NCI-H526 (cell line): ENCODE measurements at places on chromosomes 5 and 9.
A peak's percentile ranks its signal among the peaks of the same experiment; 100 is the strongest.

- no peak for DNase-seq
These were observed 12.2 kb upstream of the HMGCR start for GRCh38 chr5:75324791-75325190.

DNA sequence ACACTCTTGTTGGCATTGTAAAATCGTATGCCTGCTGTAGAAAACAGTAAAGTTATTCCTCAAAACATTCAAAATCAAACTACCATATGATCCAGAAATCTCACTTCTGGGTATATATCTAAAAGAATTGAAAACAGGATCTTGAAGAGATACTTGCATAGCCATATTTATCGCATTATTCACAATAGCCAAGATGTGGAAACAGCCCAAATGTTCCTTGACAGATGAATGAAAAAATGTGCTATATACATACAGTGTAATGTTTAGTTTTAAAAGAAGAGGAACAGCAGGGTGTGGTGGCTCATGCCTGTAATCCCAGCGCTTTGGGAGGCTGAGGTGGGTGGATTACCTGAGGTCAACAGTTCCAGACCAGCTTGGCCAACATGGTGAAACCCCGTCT is 234.1 kb upstream of the DAB2 start:
- no peak for DNase-seq

DNA sequence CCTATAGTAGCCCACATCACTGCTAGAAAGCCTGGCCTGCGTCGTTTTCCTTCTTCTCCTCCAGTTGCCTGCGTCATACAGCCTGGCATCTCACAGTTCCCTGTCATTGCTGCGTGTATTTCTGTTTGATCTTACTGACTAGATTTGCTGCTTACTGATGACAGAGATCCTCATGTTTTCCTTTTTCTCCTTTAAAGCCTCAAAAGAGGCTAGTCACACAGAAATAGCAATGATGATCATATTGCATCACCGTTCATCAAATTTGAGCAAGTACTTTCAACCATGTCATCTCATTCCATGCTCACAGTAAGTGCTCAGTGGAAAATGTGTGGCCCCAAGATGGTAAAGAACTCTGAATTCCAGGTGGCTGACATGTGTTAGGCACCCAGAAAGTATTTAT is 76.8 kb downstream of the MVB12B start:
- DNase-seq = no peak

DNA sequence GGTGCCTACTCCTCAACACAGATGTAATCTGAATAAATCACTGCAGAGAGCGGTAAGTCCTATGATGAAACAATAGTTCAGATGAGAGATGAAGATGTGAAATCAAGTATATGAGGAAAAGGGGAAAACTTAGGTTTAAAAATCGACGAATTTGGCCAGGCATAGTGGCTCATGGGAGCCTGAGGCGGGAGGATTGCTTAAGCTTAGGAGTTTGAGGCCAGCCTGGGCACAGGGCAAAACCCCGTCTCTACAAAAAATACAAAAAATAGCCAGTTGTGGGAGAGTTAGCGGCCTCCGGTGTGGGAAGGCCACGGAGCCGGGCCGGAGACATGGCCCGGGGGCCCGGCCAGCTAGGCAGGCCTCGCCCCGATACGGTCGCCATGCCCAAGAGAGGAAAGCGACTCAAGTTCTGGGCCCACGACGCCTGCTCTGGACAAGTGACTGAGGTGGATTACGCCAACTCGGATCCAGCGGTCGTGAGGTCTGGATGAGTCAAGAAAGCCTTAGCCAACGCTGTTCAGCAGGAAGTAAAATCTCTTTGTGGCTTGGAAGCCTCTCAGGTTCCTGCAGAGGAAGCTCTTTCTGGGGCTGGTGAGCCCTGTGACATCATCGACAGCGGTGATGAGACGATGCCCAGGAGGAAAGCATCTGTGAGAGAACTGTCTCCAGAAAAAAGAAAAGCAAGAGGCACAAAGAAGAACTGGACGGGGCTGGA is 62.8 kb upstream of the SUB1 start:
- no peak for DNase-seq

GRCh38 chr9:136589766-136590763 is 44.2 kb upstream of the NOTCH1 start:
- no peak for DNase-seq

- DNase-seq = peak; percentile 7
These were observed 169.0 kb upstream of the PANK3 start for GRCh38 chr5:168747987-168748777.

DNA sequence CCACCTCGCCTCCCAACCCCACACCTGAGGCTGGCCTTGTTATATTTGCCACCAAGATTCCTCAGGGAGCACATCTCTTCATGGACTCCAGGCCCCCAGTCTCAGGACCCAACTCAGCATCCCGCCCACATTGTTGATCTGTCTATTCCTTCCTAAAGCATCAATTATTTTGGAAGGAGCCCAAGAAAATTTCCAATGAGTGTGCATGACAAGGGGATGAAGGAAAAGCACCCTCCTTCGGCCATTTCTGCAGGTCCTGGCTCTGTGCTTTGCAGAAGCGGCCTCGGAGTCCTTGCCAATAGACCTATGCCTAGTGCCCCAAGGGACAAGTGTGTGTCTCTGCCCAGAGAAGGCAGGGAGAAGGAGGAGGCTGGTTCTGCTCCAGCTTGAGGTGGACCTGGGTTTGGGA is 273.2 kb downstream of the GADD45G start:
- DNase-seq = no peak

DNA sequence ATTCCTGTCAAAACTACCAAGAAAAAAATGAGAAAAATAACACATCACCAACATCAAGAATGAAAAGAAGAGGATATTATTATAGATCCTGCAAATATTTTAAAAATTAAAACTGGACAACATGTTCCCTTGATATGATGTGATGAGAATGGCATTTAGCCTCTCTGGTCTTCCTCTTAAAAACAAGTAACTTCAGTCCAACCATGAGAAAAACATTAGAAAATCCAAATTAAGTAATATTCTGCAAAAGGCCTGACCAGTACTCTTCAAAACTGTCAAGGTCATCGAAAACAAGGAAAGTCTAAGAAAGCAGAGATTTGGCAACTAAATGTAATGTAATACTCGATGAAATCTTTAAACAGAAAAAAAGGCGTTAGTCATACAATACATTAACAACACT is 167.1 kb upstream of the SNX2 start:
- no peak for DNase-seq

DNA sequence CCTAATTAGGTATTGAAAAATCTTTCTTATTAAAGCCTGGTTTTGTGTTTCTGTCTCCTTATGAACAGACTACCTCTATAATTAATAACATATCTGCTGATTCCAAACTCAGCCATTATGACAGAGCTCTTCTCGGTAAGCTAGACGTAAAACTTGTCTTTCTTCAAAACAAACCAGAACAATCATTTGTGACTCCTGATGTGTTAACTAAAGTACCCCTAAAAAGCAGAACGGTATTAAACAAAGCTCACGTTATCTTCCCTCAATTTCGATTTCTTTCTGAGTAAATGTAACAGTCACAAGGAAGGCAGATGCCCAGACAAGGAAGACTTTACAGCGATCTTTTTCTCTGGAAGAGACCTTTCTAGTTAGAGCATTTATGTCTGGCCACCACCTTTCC is 1.8 kb downstream of the SEMA5A start:
- no peak for DNase-seq

- DNase-seq = no peak
These were observed 115.3 kb upstream of the IRX2 start for GRCh38 chr5:2866662-2867372.

GRCh38 chr5:178341091-178341850 is 108.7 kb upstream of the PHYKPL start:
- no peak for DNase-seq

- DNase-seq = no peak
These were observed 31.5 kb downstream of the VAV2 start for GRCh38 chr9:133960568-133961129.

GRCh38 chr5:131795879-131796792 is 681 bp downstream of the FNIP1 start:
- peak; percentile 64 for DNase-seq

GRCh38 chr5:125891061-125891725 is 532.0 kb upstream of the GRAMD2B start:
- no peak for DNase-seq

- DNase-seq = no peak
These were observed 38.8 kb downstream of the NTNG2 start for GRCh38 chr9:132200706-132201105.

- DNase-seq = peak; percentile 92
These were observed at the start of gene RASA1 for GRCh38 chr5:87267574-87268125. RASA1 (plus strand) TSS chr5:87267883; CDS start chr5:87268452, 569 bp downstream.

DNA sequence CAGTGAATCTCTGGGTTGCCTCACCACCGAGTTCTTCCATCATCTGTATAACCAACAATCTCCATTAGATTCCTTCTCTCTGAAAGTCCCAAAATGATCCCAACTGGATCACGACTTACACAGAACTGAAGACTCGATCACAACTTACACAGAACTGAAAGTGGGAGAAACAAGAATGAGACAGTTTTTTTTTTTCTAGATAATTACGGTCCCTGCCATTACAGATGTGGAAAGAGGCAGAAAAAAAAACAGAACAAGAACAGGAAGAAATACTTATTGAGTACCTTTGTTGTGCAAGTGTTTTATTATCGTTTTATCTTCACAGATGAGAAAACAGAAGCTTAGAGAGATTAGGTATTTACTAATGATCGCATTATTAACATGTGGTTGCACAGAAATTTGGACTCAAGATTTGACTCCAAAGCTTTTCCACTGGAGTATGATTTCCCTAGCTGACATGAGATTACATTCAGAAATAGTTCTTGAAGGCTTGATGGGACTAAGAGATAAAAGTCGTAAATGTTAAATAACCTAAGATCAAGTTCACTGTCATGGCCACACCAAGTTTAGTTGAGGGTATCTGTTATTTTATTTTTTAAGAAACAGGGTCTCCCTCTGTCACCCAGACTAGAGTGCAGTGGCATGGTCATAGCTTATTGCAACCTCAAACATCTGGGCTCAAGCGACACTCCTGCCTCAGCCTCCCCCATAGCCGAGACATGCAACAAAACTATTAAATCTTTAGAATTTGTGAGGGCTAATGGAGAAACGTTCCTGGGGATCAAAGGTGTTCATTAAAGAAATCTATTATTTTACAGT is 8.9 kb downstream of the PLK2 start:
- no peak for DNase-seq

DNA sequence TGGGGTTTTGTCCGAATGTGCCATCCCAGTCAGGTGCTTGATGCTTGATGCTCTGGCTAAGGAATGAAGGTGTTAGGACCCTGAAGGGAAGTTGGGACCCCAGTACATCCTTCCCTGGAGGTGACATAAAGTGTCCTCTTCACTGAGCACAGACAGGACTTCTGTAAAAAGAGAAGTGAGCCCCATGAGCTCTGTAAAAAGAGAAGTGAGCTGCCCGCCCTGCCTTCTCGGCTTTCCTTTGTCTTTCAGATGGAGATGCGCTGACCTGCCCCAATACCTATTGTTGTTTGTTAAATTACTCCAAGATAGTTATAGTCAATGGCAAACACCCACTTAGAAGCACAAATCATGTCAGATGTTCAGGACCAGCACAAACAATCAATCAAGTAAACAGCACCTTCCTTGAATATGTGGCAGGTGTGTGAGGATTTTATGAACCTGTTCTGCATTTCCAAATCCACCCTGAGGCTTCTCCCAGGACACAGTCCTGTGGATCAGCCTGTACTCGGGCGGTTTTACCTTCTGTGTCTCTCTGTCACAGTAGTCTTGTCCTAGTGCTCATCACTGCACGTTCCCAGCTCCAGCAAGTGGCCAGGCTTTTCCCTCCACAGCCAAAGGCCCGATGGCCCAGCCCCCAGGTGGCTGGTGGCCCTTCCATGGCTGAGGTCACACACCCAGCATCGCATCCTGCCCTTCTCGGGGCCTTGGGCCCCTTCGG is 191.4 kb downstream of the MTRR start:
- DNase-seq = peak; percentile 35

- DNase-seq = peak; percentile 10
These were observed 218.8 kb downstream of the DAB2IP start for GRCh38 chr9:121870271-121870670.

GRCh38 chr9:124260769-124261603 is 3.2 kb downstream of the NEK6 start:
- no peak for DNase-seq

DNA sequence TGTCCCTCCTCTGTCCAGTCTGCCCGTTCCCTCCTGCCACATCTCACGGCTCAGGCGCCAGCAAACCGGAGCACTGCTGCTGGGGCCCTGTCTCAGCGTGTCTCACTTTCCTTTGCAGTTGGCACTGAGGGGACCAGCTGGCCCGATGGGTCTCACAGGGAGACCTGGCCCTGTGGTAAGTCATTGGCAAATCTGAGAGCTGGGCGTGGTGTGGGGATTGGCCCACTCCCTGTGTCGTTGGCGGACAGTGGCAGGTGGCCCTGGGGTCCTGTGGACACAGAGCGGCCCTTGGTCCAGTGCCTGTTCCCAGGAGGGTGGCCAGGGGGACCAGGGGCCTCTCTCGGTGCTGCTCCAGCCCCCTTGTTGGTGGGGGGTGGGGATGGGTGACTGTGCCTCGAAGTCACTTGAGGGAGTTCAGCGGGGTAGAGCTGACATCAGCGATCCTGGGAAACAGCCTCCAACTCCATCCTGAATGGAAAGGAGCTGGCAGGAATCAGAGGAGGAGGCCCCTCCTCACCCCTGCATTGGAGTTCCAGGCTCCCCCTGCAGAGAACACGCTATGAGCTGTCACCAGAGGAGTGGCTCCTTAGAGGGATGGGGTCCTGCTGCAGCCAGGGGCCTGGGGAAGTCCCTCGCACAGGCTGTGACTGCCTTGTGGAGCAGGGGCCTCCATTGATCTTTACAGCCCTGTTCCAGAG is 111.0 kb downstream of the COL5A1 start:
- no peak for DNase-seq

GRCh38 chr9:114046237-114046755 is 31.8 kb downstream of the AMBP start:
- DNase-seq = no peak

- no peak for DNase-seq
These were observed 83.0 kb upstream of the RANBP6 start for GRCh38 chr9:6098431-6098830.

DNA sequence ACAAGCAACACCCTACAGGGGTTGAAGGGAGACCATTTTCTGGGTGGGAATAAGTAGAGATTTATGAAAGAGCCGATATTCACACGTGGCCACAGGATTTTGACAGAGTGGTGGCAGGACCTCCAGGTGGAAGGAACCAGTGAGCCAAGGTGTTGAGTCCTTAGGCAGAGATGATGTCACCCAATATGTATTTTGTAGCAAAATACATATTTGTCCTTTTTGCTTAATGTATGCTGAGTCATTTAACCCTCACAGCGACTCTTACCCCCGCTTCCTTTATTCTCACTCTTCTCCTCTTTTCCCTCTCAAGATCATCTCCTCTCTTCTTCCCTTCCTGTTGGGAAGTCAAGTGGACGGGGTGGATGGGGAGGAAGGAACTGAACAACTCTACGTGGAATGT is 215.7 kb upstream of the S1PR3 start:
- no peak for DNase-seq

- no peak for DNase-seq
These were observed 236.2 kb upstream of the NREP start for GRCh38 chr5:111993242-111993641.

GRCh38 chr9:129972816-129973215 is 70.2 kb downstream of the FNBP1 start:
- DNase-seq = no peak

- DNase-seq = no peak
These were observed 37.3 kb upstream of the MAMDC2 start for GRCh38 chr9:70006306-70006705.
